ENCODE measurements at places on chromosomes 2 and 18.
A peak's percentile ranks its signal among the peaks of the same experiment; 100 is the strongest.

DNA sequence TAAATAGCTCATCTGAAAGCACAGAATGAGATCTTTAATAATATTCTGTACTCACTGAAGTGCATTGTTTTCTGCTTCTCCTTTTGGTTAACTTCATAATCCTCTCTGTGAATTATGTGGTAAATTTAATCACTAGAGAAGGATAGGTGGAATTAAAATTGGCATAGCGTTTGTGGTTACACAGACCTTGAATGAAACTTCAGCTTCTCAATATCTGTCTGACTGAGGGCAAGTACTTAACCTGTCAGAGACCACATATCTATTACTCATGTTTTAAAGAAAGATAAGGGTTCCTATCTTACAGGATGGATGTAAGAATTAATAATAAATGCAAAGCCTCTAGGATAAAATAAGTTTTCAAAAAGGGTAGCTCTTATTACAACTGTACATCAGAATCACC, 861.8 kb downstream of the TRIB2 start:
- no peak for DNase-seq

GRCh38 chr2:45192481-45192880, 183.2 kb upstream of the SIX2 start:
- DNase-seq = no peak

DNA sequence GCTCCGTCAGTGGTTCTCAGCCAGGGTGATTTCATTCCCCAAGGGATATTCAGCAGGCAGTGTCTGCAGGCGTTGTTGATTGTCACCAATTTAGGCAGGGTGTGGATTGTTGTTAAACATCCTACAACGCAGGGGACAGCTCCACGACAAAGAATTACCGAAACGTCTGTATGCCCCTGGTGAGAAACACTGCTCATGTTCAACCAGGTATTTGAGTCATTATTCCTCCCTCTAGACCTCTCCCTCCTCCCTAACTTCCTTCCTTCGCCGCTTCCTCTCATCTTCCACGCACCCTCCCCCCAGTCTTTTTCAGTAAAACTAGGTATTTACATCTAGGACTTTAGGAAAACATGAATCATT, 50.8 kb downstream of the NCK2 start:
- no peak for DNase-seq

DNA sequence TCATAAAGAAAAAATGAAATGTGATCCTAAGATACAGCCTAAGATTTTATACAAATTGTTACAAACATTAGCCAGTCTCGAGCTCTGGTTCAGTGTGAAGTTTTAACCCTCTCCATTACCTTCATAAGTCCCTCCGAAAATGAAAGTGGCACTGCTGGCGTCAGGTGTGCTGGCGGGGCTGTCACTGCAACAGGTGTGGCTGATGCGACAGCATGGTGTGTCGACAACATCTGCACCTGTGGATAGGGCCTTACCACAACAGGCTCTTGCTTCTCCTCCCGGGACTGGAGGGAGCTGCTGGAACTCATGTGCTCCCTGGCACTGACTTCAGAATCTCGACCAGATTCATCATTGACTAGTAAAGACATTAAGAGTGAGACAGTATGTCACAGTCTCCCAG, 10.3 kb downstream of the SAP130 start:
- no peak for DNase-seq

DNA sequence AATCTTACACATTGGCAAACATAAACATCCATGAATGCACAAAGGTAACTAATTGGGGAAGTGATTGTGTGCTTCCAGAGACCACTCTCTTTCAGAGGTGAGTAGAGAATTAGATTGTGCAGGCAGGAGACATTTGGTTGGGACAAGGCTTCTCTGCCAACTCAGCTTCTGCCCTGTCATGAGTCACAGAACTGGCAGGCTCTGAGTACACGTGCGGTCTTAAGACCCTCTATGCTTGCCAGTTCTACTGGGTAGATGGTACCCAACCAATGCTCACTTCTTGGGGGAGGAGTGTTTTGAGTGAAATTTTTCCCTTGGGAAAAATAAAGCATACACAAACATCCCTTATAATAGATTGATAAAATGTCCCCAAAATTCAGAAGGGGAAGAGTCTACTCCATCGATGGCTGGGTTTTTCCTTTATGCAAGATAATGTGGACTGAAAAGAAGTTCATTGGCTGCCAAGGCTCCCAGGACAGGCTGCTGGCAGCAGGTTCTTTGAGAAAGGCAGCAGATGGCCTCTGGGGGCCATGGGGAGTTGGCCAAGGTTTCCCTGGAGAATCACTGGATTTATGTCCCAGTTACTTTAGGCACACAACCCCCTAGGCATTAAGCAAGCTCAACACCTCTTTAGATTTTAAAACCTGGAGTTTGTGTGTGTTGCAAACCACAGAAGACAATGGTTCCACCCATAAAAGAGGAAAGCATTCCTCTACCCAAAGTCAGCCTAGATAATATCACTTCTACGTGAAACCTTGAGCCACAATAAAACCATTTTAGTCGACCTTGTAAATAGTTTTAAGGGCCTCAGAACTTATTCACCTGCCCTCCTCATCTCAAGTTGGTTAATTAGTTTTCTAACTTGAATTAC, 417.0 kb downstream of the TXNL1 start:
- DNase-seq = no peak

DNA sequence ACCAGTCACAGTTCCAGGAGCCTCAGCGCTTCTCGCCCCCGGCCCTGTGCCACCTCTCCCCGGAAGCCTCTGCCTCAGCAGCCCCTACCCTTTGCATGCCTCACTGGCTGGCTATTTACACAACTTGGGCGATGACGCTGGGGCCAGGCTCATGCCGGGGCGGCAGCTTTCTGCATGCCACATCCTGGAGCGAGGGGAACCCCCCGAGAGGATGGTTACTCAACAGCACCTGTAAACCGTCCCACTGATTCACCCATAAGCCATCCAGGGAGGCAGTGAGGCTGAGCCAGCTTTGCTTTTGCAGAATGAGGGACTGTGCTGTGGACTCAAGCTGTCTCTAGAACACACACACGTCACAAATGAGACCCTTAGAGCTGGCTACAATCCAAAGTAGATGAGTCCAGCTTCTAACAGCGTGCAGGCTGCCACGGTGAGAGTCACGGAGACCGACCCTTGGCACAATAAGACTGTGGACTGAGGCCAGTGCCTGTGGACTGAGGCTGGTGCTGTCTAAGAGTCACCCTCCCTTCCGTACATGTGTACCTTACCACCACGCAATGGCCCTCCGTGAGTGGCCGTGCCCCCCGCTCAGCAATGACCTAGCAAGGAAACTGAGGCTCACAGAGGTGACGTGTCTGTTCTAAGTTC, 45.6 kb upstream of the ODC1 start:
- DNase-seq = no peak

DNA sequence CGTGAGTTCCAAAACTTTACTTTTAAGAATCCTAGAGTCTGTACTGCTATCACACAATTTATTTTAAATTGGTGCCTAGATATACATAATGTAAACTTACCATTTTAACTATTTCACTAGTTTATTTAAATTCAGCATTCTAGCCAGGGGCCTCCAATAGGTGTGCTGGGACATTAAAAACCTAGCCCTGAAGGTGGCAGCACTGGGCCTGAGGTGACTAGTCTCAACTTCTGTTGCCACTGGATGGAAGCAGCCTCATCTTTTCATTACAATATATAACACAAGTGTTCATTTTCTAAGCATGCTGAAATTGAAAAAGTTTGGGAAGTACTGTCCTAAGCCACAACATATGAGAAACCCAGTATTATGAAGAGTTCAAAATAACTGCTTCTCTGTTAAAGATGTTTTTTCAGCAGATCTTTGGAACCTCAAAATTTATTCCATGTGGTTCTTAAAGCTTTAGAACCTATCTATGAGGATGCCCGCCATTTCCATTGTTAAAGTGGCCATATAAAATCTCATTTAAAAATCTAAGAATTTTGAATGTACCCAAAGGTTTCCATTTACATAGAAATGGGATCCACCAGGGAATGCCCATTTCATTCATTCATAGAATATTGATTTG, 2.9 kb upstream of the RBBP8 start:
- peak; percentile 90 for DNase-seq
